ENCODE measurements at places on chromosomes 12 and 14. TPM values are rescaled to one million over a fixed set of nuclear protein-coding genes. Genes with fewer than 3 reads are reported as not detected.

GRCh38 chr14:28782301-28782700, 15.7 kb downstream of the FOXG1 start:
- no peak overlapping the region for H3K27ac ChIP-seq
- DNase-seq, result no peak
- peaks cover 2% of the 10 kb centered on the region for H3K4me1 ChIP-seq
- H3K4me3 ChIP-seq, result no peak overlapping the region

The NOS1 gene
- not detected for total RNA-seq

DNA sequence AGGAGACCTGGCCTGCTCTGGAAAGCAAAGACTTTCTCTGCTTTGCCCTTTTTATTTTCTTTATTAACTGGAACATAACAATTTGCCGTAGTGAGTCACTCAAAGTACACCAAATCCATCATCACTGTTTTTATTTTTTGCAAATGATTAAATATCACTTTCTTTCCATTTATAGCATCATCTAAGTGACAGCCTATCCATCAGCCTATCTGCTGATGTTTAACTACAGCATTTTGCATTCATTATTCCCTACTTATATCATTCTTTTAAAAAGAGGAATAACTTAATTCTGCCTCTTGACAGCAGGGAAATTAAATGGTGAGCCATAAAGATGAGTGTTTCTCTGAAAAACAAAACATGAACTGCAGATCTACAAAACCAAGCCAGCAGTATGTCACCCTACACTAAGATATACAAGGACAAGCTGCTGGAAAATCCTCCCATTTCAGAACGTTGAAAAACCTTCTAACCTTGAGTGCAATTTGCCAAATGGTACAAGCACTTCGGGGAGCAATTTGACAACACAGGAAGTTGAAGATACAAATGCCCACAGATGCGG, 821.3 kb upstream of the TMEM132C start:
- DNase-seq, result no peak
- no peak overlapping the region for H3K4me3 ChIP-seq
- H3K27ac ChIP-seq, result no peak overlapping the region

DNA sequence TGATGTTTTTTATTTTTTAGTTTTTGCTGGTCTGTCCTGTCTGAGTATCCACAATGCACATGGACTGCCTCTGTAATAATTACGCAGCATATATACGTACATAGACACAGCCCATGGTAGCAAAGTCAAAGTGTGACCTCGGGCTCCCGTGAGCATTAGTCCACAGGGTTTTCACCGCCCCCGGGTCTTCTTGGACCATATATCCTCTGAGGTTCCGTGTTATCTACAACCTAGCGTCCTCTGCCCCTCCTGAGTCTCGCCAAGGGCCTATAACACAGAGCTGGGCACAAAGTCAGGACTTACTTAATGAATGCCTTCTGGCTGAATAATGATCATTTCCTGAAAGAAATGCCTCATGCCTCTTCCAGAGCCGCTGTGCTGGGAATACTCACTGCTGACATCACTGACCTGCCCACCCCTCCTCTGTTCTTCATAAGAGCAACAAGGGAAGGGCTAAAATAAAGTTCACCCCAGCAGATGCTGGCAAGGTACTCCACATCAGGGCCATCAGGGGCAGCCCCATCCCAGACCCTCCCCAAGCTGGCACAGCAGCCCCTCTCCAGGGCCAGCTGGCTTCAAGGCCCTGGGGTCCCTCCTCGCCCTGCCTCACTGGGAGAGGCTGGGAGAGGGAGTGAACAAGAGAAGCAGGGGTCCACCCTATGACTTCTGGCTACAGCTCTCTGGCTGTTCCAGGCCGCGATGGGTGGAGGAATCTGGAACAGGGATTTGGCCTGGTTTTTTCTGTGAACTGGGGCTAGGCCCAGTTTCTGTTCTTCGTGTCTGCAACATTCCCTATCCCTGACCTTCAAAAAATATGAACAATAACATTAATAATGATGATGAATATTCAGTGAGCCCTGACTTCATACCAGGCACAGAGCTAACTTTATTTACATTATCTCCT, 7.9 kb downstream of the HDAC7 start:
- H3K27me3 ChIP-seq, result no peaks in the 10 kb centered on the region
- H3K4me3 ChIP-seq, result peak overlapping the region; percentile 94
- DNase-seq, result no peak
- H3K27ac ChIP-seq, result peak overlapping the region; percentile 97

The FOXN4 gene
- not detected for total RNA-seq

DNA sequence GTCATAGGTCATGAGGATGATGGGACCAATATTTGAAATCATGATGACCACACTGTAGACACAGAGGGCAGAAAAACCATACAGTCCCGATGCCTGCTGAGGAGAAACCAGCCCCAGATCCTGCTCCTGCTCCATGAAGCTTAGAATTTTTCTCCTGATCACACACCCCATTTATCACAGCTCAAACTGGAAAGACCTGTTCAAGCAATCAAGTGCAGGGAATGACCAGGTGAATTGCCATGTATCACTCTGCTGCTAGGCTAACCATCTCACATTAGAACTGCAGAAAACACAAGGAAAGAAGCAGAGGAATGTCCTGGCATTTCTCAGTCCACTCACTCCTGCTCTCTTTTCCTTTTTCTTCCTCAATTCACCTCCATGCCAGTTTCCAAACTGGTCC, 18.1 kb downstream of the MANSC1 start:
- no peak overlapping the region for H3K27ac ChIP-seq
- H3K4me1 ChIP-seq, result peaks cover 28% of the 10 kb centered on the region
- H3K27me3 ChIP-seq, result peaks cover 8% of the 10 kb centered on the region

GRCh38 chr12:124766727-124767065, 97.0 kb downstream of the SCARB1 start:
- no peaks in the 10 kb centered on the region for H3K36me3 ChIP-seq
- H3K4me3 ChIP-seq, result no peak overlapping the region

- peaks cover 24% of the 10 kb centered on the region for H3K36me3 ChIP-seq
- peak overlapping the region; percentile 98 for H3K27ac ChIP-seq
- H3K4me1 ChIP-seq, result peaks cover 28% of the 10 kb centered on the region
- peaks cover 9% of the 10 kb centered on the region for H3K27me3 ChIP-seq
Measured at GRCh38 chr14:45253754-45254310, 830 bp upstream of the MIS18BP1 start.

DNA sequence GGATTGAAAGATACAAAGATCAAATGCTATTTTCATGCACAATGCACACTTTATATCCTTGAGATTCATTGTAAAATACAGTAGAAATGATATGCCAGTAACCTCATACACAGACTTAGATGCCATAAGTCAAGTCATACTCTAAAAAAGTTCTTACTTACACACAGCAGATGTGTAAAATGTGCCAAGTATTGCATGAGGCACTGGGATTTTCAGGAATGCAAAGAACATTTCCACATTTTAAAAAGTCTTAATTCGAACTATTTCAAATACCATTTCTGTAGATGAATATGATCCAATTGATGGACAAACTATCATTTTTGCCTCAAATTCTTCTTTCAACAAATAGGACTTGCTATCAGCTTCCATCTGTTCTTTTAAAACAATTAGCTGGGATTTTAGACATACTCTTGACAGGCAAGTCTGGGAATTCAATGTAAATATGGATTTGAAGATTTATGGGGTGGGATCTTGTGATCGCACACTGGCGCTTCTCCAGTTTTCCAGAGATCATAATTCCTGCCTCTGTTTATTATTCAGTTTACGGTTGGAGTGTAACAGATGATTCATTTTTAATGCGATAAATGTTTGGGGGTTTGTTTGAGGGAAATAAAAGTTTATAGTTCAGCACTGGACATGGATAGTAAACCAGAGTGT, 183.8 kb downstream of the PAX9 start:
- H3K27ac ChIP-seq, result no peak overlapping the region
- H3K4me1 ChIP-seq, result no peaks in the 10 kb centered on the region
- no peaks in the 10 kb centered on the region for H3K36me3 ChIP-seq
- no peaks in the 10 kb centered on the region for H3K27me3 ChIP-seq
